ENCODE measurements at places on chromosomes 1 and 21.

- DNase-seq: no peak
These were observed 62.7 kb downstream of the SYF2 start for GRCh38 chr1:25169610-25170009.

- DNase-seq: no peak
These were observed 104.4 kb upstream of the VANGL1 start for GRCh38 chr1:115537415-115537814.

DNA sequence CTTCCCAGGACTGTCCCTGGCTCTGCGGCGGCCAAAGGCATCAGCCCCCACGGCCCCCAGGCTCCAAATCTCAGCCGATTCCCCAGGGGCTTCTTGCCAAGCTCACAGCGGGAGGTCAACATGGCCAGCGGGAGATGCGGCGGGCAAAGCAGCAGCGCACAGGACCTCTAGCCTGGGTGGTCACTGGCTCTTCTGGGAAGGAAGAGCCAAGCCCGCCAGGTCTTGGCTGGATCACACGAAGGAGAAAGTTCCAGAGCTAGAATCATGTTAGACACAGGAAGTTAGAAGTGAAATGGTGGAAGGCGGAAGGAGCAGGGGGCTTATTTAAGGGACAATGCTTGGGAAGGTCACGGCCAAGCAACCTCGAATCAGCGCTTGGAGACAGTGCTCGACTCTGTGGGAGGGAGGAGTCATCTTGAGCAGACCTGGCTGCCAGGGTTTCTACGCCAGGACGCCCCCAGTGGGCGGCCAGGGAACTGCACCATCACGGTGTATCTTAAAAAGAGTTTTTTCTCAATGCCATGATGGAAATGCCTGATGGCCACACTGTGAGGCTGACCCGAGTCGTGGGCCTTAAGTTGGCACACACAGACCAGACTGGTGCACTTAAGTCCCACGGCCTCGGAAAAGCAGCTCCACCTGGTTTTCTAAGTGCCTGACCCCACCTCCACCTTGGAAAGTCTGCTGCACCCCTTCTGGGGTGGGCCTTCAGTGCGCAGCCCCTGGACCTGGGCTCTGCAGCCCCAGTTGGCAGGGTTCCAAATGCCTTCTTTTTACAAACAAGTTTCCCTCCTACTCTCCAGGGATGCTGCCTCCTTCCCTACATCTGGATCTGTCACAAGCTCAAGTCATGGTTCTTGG lies 29.3 kb downstream of the SLC66A1 start:
- DNase-seq: peak; percentile 77

GRCh38 chr1:76508871-76509270 lies 358.4 kb upstream of the ST6GALNAC5 start:
- no peak for DNase-seq

DNA sequence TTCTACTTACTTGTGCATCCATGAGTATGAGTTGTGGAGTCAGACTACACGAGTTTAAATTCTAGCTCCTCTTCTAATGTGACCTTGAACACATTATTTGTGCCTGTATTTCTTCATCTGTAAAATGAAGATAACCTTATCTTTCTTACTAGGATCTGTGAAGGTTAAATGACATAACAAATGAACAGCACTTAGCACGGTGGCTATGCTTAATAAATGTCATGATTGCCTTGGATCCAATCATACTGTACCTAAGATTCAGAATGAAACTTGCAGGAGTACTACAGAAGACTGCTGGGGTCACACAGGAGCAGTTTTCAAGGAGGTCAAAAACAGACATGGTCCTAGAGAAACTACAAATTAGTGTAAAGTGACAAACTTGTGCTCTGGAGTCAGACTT lies 22.2 kb upstream of the ALG14 start:
- DNase-seq: no peak

GRCh38 chr1:67679691-67680090 lies 5.3 kb upstream of the GADD45A start:
- DNase-seq: peak; percentile 69

GRCh38 chr1:172697534-172698002 lies 38.7 kb downstream of the FASLG start:
- DNase-seq: no peak

GRCh38 chr1:9422321-9422720 lies 116.9 kb upstream of the SLC25A33 start:
- DNase-seq: no peak

DNA sequence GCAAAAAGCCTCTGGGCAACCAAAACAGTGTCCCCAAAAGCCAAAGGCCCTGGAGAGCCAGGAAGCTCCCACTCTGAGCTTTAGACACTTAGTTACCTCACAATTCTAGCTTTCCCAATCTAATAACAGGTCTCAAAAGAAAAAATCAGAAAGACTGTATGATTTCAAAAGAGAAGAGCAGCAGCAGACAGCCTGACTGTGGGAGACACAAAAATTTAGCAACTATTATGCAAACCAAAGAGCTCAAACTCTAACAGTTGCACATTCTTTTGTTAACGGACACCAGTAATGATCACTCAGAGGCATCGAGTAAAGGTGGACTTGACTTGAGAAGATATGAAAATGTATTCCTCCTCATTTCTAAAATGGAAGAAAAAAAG lies 160.1 kb downstream of the SLC45A1 start:
- DNase-seq: no peak

- no peak for DNase-seq
These were observed 52.8 kb downstream of the C4BPA start for GRCh38 chr1:207156826-207157225.

GRCh38 chr1:48948562-48948961 lies 171.9 kb upstream of the BEND5 start:
- DNase-seq: no peak

DNA sequence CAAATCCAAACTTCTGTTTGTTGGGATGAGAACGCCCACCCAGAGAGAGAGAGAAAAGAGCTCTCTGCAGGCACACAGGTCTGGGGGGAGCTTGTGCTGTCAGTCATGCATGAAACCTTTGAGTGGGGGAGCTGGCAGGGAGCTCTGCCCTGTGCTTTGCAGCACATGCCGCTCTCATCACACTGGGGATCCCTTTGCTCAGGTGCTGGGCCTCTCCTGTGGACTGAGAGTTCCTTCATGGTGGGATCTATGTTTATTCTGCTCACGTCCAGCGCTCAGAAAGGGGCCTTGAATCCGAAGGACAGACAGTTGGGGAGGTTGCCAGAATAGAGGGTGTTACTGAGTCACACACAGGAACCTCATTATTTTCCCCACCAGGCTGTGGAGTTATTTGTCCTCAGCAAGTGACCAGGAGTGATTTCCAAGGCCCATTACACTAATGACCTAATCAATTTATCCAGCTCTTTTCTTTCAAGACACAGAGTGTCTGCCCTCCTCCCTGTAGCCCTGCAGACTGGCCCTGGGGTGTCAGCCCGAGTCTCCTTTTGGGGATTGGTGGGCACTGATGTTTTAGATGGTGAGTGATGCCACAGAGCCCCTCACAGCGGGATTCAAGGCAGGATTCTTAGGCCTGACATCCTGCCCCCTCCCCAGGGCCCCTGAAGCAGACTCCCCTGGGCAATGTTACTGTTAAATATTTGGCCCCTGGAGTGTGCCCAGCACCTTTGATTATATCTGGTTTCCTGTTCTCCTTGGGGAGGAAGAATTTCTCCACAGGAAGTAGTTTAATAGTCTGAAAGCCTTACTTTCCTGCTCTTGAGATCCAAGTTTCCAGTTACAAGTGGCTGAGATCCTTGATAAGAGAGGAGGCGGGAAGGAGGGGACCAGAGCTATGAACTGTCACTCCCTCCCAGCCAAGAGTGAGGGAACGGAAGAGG lies 22.3 kb downstream of the MYBPH start:
- DNase-seq: peak; percentile 35

DNA sequence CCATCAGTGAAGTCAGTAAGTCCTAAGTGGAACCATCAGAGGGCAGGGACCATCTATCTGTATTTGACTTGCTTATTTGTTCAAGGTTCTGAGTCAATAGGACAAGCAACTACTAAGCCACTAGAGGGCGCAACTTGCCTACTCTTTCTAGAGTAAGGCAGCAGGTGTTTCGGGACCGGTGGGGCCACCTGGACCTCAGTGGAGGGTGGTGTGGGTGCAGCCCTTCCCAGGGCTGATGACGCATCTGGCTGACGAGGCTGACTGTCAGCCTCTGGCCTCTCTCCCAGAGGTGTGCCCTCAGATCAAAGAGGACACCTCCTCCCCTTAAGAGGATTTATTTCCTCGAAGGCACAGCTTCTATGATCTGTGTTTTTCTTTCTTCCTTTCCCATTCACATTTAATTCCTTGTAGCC lies 6.6 kb downstream of the CBR3 start:
- DNase-seq: peak; percentile 89

GRCh38 chr1:205161076-205161475 lies 39.3 kb upstream of the RBBP5 start:
- DNase-seq: no peak

DNA sequence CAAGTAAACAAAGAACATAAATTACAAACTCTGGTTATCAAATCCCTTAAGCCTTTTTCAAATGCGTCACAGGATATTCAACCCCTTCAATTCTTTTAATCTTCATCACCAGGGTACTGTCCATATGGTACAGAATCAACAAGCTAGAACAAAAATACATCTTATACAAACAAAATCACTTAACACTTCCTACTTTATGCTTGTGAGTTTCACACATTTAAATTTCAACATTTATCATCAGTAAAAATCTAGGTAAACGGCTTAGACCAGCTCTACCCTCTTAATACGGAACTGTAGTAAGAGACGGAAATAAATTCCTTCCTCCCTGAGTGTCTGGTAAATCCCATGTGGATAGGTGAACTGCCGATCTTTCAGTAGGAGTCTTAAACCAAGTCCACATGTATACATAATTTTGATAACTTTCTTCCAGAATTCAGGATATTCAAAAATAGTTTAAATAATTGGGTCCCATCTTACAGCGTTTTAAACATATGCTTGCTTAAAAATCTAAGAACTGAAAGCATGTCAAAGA lies 1.0 kb downstream of the CCDC181 start:
- peak; percentile 1 for DNase-seq

GRCh38 chr1:111604931-111605330 lies 14.7 kb upstream of the RAP1A start:
- peak; percentile 28 for DNase-seq

DNA sequence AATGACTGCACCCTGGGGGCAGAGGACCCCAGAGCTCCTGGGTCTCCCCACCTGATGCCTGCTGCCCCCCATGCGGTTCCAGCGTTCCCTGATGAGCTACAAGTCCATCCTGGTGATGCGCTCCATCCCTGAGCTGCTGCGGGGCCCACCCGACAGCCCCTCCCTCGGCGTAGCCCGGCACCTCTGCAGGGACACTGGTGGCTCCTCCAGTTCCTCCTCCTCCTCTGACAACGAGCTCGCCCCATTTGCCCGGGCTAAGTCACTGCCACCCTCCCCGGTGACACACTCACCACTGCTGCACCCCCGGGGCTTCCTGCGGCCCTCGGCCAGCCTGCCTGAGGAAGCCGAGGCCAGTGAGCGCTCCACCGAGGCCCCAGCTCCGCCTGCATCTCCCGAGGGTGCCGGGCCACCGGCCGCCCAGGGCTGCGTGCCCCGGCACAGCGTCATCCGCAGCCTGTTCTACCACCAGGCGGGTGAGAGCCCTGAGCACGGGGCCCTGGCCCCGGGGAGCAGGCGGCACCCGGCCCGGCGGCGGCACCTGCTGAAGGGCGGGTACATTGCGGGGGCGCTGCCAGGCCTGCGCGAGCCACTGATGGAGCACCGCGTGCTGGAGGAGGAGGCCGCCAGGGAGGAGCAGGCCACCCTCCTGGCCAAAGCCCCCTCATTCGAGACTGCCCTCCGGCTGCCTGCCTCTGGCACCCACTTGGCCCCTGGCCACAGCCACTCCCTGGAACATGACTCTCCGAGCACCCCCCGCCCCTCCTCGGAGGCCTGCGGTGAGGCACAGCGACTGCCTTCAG lies 35.5 kb downstream of the TRIM11 start:
- DNase-seq: no peak

DNA sequence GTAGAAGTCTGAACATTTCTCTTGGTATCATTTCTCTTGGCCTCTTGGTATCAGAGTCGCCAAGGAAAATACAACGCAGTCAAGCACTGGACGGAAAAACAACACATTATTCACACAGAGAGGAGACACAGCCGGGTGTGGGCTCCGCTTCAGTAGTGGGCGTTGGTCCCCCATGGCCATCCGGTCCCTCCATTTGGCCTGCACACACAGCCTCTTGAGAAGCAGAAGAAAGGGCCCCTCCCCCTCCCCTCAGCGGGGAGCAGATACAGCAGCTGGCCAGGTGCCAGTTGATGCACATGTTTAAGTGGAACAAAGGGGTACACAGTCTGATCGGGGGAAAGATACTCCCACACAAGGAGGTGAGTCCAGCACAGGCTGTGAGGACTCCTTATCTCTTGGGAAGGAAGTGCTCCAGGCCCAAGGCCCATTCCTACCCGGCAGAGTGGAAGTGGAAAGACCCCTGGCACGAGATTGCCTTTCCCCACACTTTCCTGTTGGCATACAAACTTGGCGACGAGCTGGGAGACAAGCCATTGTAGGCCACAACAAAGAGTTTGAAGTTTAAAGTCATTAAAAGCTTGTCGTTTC lies 311.3 kb downstream of the FAM72C start:
- DNase-seq: no peak

DNA sequence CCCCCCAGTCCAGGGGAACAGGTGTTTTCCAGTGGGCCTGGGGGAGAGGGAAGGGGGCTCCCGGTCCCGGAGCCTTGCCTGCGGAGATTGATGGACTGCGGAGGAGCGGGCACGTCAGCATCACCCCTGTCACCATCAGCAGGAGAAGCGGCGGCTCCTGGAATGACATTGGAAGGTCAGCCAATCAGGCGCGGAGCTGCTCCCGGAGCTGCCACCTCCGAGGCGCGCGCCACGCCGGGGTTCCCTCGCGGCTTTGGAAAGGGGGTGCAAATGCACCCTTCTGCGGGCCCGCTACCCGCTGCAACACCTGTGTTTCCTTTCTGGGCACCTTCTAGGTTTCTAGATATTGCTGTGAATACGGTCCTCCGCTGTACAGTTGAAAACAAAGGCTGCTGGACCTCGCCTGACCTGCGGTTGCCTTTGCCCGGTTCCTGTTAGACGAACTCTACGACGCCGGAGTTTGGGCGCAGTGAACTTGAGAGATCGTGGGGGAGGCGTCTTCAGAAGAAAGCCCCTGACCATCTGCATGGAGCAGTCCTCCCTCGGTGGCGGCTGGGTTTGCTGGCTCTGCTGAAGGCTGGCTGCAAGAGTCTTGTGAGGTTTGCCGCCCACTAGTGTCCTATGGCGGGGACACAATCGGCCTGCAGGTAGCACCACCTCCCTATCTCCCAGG lies 5.3 kb downstream of the DSCAM start:
- DNase-seq: no peak

GRCh38 chr1:180533266-180533987 lies 25.3 kb upstream of the OVAAL start:
- peak; percentile 77 for DNase-seq

DNA sequence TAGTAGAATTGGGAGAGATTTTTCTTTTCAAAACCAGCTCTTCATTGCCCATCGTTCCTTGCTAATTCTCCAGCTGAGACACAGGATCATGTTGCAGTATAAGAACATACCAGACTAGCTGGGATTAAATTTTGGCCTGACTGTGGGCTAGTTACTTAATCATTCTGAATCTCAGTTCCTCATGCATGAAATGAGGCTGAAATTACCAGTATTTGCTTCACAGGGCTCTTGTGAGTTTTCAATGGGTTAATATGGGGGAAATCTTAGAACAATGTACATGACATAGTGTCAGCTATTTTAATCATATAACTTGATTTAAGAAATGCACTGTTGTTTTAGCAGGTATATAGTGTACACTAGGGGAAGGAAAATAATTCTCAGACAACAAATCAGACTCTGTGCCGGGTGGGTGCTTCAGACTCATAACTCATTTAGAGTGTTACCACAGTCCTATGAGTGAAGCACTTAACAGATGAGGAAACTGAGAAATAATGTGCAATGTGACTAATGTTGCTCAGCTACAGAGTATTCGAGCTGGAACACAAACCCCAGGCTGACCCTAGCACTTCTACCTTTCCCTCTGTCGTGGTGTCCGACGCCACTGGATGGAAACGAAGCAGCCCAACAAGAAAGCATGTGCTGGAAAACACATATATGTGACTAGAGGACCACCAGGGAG lies 137.6 kb upstream of the SGIP1 start:
- DNase-seq: no peak

Data from cardiac fibroblast (primary cell).